NT2/D1 (cell line): ENCODE measurements at places on chromosomes 4 and X.

GRCh38 chr4:87937523-87937922, 38.0 kb upstream of the SPP1 start:
- DNase-seq: no peak

GRCh38 chr4:81031796-81032551, 1.5 kb downstream of the BMP3 start:
- DNase-seq: no peak

GRCh38 chr4:101299899-101300540, 47.3 kb downstream of the PPP3CA start:
- no peak for DNase-seq

- DNase-seq: no peak
Measured at GRCh38 chrX:96924581-96924980, 40.9 kb downstream of the RPA4 start.

DNA sequence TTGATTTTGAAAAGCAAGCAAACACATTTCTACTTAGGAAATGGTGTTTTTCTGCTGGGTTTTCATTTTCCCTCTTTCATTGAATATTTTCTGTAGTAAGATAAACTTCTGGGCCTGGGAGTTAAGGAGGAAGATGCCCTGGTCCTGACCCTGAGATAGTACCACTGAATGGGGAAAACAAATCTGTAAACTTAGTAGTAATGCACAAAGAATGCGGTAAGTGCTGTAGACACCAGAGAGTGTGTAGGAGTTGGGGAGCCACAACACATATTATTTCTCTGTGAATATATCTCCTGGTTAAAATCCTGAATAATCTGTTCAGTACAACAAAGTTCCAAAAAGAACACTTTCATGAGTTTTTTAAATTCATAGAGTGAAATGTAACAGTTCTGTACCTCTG, 178.3 kb downstream of the MAPK10 start:
- no peak for DNase-seq

- DNase-seq: no peak
Measured at GRCh38 chr4:30789219-30789671, 69.1 kb downstream of the PCDH7 start.

DNA sequence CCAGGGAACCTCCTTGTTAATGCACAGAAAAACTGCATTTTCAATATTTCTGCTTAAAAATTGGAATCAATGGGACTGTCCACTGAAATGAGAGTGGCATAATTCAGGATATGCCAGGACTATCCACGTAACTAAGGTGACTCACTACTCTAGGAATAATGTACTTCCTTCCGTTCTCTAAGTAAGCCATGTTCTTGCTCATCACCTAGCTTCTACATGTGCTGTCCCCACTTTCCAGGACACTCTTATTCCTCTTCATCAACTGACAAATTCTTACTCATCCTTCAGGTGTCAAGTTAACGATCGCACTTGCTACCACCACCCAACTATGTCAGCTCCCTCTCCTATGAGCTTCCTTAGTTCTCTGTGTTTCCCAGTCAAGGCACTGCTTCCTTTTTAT, 342.8 kb upstream of the F9 start:
- DNase-seq: no peak

GRCh38 chr4:95293014-95293413, 255.8 kb downstream of the UNC5C start:
- no peak for DNase-seq

- no peak for DNase-seq
Measured at GRCh38 chrX:155216940-155217440, 730 bp downstream of the VBP1 start.

DNA sequence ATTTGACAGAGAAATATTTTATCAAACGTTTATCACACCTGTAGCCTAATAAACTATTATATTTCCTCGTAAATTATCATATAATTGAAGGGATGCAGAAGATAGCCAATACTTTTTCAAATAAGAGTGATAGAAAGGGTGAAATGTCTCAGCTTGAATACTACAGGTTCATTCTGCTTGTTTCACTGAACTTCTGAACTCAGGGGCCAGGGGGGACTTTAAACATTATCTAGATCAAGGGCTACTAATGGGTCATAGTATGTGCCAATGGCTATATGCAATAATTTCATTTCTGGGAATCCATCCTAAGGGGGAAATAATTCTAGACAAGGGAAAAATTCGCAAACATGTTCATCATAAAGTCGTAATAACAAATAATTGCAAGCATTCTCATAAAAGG, 2.6 kb downstream of the ALPK1 start:
- no peak for DNase-seq

DNA sequence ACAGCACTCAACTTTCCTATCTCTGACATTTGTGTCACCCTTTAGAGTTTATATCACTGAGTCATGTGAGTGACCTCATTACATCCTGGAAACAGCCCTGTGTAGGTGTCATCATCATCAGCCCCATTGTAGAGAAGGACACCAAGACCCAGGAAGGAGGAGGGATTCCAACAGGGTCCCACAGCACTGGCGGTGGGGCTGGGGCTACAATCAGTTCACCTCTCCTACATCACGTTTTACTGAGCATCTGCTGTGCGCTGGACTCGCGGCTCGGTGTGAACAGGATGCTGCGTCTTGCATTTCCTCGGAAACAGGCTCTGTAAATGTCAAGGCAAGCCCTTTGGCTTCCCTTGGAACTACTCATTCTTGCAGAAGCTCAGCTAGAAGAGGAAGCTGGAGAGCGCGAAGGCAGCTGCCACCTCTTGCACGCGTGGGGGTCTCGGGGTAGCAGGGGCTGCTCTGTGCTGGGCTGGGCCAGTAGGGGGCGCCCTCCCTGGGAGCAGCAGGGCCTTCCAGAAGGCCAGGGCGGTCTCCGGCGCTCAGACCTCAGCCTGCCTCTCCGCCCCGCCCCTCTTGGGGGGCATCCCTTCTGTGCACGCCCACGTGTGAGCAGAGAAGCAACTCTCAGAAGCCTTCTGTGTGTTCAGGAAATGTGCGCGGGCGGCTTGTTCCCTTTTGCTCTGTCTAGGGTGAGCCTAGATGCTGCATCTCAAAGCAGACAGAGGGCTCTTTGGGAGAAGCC, 29.0 kb downstream of the REELD1 start:
- DNase-seq: no peak

- DNase-seq: no peak
Measured at GRCh38 chr4:6198278-6198677, 2.1 kb downstream of the JAKMIP1 start.

DNA sequence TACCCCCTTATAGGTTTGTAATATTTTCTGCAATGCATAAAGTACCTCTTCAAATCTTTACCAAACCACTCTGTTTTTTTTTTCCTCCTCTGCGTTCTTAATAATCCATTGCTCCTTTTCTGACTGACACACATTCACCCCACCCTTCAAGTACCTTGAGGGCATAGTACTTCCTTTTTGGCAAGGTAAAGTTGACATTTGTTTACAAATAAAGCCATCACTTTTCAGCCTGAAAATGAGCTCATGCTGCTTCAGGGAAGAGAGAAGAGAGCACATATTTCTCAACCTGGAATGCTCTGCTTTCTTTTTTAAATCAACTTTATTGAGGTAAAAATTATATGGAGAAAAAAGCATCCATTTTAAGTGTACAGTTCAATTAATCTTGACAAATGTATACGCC, 113.9 kb downstream of the AGTR2 start:
- DNase-seq: no peak

- DNase-seq: no peak
Measured at GRCh38 chr4:52979821-52980590, 117.9 kb downstream of the RASL11B start.

DNA sequence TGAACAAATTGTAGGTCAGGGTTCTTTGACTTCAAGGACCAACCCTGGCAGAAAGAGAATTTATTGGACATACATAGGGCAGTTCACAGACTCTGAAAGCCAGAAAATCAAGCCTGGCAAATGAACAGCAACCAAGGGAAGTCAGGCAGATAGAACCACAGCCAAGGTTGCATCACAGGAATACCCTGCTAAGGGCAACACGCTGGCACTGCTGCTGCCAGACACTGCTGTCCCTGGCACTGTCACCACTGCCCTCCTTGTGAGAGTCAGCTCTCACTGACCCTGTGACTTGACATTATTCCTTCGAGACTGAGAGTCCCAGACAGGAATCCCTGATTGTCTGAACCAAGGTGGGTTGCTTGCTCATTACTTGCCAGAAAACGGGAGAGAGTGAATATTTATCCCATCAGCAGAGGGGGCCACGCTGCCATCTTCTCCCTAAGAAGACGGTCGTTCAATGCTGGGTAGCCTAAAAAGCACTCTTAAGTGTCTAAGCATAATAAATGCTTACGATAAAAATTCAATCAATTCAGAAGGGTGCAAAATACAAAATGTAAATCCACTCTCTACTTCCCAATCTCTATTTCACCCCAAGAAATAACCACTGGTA, 23.2 kb upstream of the PTTG2 start:
- DNase-seq: no peak

DNA sequence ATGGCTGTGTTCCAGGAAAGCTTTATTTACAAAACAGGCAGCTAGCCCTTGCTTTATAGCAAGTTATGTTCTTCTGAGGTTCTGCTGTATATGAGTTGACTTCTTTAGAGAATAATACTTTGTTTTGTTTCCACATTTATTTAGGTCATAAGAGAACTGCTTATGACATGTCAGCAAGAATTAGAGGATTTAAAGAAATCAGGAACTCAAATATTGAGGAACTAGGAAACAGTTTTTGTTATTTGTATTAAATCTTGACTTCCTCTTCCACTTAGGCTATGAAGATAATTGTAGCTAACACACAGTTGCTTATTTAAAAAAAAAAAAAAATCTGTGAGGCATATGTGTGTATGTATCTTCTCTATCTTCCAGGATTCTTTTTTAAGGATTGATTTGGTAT, 14.3 kb downstream of the ZRSR2 start:
- DNase-seq: no peak

- no peak for DNase-seq
Measured at GRCh38 chrX:25067271-25068172, 51.8 kb upstream of the ARX start.

- no peak for DNase-seq
Measured at GRCh38 chrX:100512471-100512870, 72.3 kb upstream of the TNMD start.

GRCh38 chrX:45972636-45973035, 572.6 kb downstream of the ZNF674 start:
- no peak for DNase-seq

- no peak for DNase-seq
Measured at GRCh38 chr4:17251101-17251500, 260.8 kb downstream of the QDPR start.

DNA sequence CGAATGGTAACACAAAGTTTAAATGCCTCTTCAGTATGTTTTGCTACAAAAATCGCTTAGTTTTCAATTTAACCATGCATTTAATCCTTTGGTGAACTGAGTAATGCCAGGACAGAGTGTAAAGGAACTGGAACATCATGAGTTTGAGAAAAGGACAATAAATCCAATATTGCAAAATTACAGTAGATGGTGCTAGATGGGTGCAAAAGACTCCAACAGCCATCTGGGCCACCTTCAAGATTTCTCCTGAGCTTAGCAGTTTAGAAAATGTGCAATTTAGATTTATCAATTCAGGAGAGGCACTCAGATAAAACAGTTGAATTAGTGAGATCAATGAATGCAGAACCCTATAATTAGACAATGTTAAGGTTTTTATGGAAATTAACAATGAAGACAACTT, 33.2 kb upstream of the MID1IP1 start:
- no peak for DNase-seq

- no peak for DNase-seq
Measured at GRCh38 chrX:13364230-13364857, 44.5 kb upstream of the ATXN3L start.

DNA sequence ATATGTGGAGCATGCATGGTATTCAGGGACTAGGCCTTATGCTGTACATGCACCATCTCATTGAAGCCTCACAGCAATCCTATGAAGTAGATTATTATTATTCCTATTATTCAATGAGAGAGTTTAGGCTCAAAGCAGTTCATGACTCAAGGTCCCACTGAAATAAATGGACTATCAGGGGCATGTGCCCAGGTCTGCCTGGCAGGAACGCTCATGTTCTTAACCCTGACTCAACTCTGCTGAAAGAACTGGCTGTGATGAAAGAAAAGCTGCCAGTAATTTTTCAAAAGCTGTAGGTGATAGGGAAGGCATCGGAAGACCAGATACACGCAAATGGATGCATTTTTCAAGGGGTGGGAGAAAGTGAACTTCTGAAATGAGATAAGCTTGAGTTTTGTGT, 243.4 kb downstream of the PTTG2 start:
- DNase-seq: no peak

GRCh38 chr4:22672944-22673343, 19.8 kb upstream of the GBA3 start:
- no peak for DNase-seq

GRCh38 chr4:70895811-70896491, 6.2 kb upstream of the MOB1B start:
- no peak for DNase-seq

- DNase-seq: peak; percentile 47
Measured at GRCh38 chrX:63686878-63687714, 97.9 kb downstream of the ARHGEF9 start.

DNA sequence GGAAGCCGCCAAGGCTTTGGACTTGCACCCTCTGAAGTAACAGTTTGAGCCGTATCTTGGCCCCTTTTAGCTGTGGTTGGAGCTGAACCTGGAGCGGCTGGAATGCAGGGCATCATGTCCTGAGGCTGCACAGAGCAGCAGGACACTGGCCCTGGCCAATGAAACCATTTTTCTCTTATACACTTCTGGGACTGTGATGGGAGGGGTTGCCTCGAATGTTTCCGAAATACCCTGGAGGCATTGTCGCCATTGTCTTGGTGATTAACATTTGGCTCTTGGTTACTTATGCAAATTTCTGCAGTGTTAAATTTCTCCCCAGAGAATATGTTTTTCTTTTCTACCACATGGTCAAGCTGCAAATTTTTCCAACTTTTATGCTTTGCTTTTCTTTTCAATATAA, 137.2 kb downstream of the MAGEC1 start:
- DNase-seq: no peak

- DNase-seq: no peak
Measured at GRCh38 chr4:18042754-18043153, 21.2 kb upstream of the LCORL start.

GRCh38 chr4:152221816-152222516, 313.9 kb downstream of the FBXW7 start:
- DNase-seq: no peak

- no peak for DNase-seq
Measured at GRCh38 chr4:84578540-84579402, 4.2 kb upstream of the CDS1 start.

- DNase-seq: no peak
Measured at GRCh38 chrX:19630228-19630627, 114.9 kb upstream of the MAP3K15 start.

DNA sequence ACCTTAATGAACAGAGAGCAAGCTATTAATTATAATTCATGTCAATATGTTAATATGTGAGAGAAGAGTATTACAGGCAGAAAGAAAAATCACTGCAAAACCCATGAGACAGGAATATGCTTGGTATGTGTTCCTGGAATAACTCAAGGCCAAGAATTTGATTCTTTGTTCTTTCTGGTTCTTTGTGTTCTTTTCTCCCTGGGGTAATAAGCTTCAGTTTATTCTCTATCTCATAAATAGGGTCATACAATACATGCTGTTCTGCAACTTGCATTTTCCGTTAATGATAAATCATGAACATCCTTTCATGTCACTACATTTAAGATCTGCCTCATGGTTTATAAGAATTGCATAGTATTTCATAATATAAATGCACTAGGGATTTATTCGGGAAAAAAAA, 16.8 kb upstream of the THOC2 start:
- no peak for DNase-seq
